ENCODE measurements at places on chromosomes 13 and 19. TPM values are rescaled to one million over a fixed set of nuclear protein-coding genes. Genes with fewer than 3 reads are reported as not detected.

HOMER3 gene
- 105 TPM for total RNA-seq

PINLYP gene
- total RNA-seq, result 5.3 TPM

BST2 gene
- total RNA-seq, result 28.2 TPM

S1PR2 gene
- 9.4 TPM for total RNA-seq

POP4 gene
- total RNA-seq, result 85.6 TPM

SERP2 gene
- total RNA-seq, result 9.9 TPM

EHD2 gene
- total RNA-seq, result 146 TPM

INSL3 gene
- not detected for total RNA-seq

FOXA3 gene
- total RNA-seq, result not detected

MAMSTR gene
- total RNA-seq, result 0.53 TPM

PRR36 gene
- total RNA-seq, result not detected

ZNF430 gene
- total RNA-seq, result 4.9 TPM

SLC46A3 gene
- total RNA-seq, result 5.7 TPM

CEACAM7 gene
- total RNA-seq, result not detected

PRODH2 gene
- not detected for total RNA-seq

TLE6 gene
- total RNA-seq, result 1.7 TPM

S1PR4 gene
- not detected for total RNA-seq

NLRP4 gene
- total RNA-seq, result not detected

ZNF177 gene
- 1.5 TPM for total RNA-seq

CYP2S1 gene
- 0.62 TPM for total RNA-seq

ICAM5 gene
- 0.56 TPM for total RNA-seq
